ENCODE measurements at places on chromosomes 2 and 18. TPM values are rescaled to one million over a fixed set of nuclear protein-coding genes. Genes with fewer than 3 reads are reported as not detected.

Gene CD8A
- 0.81 TPM for total RNA-seq

Gene NEUROD1
- not detected for total RNA-seq

Gene AQP4
- total RNA-seq: 0.45 TPM

Gene ALK
- total RNA-seq: not detected

Gene TM4SF20
- total RNA-seq: not detected

Gene SP110
- total RNA-seq: 6.0 TPM

Gene LRATD1
- total RNA-seq: 1.6 TPM

Gene FKBP7
- total RNA-seq: 3.4 TPM

Gene CROCC2
- 0.05 TPM for total RNA-seq

Gene FSIP2
- total RNA-seq: 0.05 TPM

Gene CENPA
- total RNA-seq: 0.33 TPM

Gene IL36RN
- not detected for total RNA-seq

Gene FBXO48
- 1.3 TPM for total RNA-seq

Gene CREG2
- total RNA-seq: not detected

Gene AKAIN1
- 0.88 TPM for total RNA-seq

DNA sequence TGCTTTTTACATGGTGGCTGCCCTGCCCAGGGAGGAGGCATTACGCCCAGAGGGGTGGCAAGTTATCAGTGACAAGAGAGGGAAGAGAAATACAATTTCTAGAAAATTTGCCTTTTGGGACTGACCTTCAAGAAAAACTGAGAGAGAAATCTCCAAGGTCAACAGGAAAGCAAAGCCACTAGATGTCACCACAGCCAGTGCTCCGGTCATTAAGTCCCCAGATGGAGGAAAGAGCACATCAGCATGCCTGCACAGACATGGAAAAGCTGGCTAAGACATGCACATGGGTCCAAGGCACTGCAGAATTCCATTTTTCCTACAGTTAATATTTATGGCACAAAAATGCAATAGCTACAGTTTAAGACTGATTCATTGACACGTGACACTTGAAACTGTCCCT lies 21.0 kb downstream of the FHL2 start:
- peak; percentile 28 for DNase-seq

- DNase-seq: no peak
Observed at GRCh38 chr2:144515696-144516410, 4.1 kb downstream of the ZEB2 start.

DNA sequence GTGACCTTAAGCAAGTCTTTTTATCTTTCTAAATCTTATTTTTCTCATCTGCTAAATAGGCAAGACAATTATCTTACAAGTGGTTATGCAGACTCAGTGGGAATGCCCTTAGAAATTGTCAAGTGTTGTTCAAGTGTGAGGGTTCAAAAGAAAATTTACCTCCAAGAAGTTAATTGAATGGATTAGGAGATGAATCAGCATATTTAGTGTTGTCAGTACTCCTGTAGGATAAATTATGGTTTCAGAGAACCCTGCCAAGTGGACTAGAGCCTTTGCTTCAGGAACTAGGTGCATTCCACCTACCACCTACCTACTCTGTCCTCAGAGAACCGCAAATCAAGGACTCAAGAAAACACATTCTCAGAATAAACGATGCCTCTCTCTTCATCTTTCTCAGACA lies 69.8 kb upstream of the KCTD1 start:
- no peak for DNase-seq

DNA sequence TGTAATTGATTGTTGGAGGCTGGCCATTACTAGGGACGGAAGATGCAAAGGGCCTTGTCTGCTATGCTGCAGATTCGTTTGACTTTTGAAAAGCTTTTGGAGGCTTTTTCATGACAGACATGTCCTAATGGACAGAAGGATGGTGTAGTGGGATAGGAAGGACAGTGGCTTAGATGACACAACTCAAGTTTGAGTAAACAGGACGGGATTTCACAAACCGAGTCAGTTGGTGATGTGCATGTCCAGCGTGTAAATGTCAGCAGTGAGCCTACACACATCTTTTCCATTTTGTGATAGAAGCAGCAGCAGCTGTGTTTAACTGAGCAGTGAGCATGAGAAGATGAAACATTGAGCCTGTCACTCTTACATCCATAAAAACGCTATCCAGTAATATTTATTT lies 76.0 kb downstream of the NCK2 start:
- DNase-seq: no peak

- DNase-seq: no peak
Observed at GRCh38 chr2:18560797-18561085, 288 bp upstream of the RDH14 start.

DNA sequence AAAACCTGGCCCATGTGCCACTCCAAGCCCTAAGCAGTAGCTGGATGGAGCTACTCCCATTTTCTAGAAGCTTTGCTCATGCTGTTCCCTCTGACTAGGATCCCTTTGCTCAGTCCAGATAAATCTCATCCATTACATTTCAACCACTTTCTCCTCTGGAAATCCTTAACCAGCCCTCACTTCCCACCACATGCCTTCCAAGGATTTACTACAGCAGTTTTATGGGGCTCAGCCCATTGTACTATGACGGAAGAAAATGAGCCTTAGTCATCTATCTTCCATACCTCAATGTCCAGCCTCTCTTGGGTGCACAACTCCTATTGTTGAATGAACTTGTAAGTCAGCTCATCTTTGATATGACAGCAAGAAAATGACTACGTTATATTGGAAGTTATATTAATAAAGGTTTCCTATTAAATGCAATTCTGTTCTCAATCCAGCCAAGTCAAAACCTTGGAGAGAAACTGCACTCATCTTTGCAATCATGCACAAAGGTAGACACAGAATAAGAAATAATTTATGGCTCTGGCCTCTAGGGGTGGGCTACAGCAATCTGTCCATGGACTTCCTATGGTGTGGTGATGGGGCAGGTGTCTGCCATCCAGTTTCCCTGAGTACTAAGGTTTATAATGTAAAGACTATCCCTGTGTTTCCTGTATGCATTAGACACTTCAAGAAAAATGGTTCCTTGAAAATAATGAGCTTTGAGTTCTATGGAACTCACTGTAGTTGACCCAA lies 3.4 kb downstream of the B4GALT6 start:
- no peak for DNase-seq

DNA sequence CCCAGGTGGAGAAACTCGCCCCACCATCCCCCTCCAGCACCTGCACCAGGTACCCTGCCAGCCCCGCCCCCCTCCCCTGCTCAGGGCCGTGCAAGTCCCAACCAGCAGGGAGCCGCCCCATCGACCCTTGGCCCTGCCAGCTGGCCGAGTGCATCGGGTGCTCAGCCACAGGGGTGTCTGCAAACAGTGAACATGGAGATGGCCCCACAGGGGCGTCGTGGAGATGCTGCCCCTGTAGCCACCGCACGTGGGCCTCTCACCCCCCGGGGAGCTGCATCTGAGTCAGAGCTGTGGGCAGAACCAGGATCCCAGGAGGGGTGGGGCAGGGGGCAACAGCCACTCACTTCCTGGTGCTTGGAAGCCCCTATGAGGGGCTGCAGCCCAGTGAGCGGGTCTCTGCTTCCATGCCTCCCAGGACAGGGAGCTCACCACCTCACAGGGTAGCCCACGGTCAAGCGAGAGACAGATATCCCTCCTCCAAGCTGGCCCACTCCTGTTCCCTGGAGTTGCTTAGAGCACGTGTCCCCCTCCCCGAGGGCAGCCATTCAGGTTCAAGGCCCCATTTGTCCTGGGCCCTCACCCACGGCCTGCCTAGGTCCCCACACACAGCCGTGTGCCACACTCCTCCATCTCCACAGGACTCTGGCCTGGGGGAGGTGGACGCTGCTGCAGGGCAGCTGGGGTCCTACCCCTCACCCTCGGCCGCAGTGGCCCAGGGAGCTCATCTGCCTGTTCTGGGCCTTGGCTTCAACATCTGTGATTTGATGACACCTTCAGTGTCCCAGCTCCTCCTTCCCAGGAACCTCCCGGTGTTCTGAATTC lies 1.1 kb upstream of the MAB21L4 start:
- peak; percentile 87 for DNase-seq

GRCh38 chr18:8776013-8776943 lies 70.9 kb downstream of the MTCL1 start:
- no peak for DNase-seq

- DNase-seq: no peak
Observed at GRCh38 chr2:31660812-31661335, 80.1 kb upstream of the SRD5A2 start.

DNA sequence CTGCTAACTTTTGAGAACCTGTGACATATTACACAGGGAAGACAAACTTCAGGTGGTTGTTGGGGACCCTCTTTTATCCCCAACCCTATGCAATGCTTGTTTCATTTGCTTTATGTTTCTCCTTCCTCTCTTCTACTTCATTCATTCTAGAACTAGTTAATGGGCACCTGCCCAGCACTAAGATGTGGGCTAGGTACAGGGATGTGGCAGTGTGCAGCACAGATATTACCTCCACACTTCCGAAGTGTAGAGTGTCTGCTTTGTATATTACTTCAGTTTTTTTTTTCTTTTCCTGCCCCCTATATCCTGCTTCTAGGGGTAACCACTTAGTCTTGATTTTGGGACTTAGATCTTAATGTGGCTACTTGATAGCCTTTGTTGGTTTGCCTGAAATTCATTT lies 35.1 kb downstream of the CD28 start:
- no peak for DNase-seq

DNA sequence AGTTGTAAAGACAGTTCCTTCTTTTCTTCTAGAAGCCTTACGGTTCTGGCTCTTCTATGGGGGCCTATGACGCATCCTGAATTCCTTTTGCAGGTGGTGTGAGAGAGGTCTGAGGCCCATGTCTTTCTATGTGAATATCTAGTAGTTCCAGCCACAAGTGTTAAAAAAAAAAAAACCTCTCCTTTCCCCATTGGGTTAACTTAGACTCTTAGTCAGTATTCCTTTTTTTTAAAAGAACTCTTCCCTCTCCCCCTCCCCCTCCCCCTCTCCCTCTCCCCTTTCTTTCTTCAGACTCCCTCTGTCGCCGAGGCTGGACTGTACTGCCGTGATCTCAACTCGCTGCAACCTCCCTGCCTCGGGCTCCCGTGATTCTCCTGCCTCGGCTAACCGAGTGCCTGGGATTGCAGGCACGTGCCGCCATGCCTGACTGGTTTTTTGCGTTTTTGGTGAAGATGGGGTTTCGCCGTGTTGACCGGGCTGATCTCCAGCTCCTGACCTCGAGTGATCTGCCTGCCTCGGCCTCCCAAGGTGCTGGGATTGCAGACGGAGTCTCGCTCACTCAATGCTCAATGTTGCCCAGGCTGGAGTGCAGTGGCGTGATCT lies 11.4 kb upstream of the CIDEA start:
- DNase-seq: no peak

GRCh38 chr2:210503001-210503623 lies 26.6 kb upstream of the LANCL1 start:
- peak; percentile 63 for DNase-seq

DNA sequence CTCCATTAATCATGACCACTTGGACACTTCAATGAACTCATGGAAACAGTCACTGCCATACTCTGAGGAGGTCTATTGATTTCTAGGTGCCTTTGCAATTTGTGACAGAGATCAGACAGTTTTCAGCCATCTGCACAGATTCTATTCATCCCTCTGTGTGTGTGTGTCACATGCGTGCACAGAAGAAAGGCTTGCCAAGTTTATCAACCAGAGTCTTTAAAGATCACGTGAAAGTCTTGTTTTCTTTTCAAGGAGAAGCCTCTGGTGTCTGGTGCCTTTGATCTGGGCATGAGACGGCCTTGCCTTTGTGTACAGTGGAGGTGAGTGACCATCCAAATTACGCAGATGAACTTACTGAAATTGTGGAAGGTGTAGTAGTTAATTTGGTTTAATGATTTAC lies 164.2 kb downstream of the VAPA start:
- DNase-seq: no peak
